Foreskin keratinocyte (primary cell): ENCODE measurements at places on chromosomes 1 and 21. TPM values are rescaled to one million over a fixed set of nuclear protein-coding genes. Genes with fewer than 3 reads are reported as not detected.

- DNase-seq: no peak
Measured at GRCh38 chr1:188062456-188062855, 1233.7 kb downstream of the PLA2G4A start.

Gene FAM78B
- 0.07 TPM in 1 of 2 replicates, not detected in the other for total RNA-seq

GRCh38 chr21:8992731-8993174, 1528.6 kb upstream of the TPTE start:
- no peak for DNase-seq

Gene SPATA17
- total RNA-seq: 0.37 and 0.78 TPM in 2 replicates

Gene ESPN
- total RNA-seq: 1.5 and 2.1 TPM in 2 replicates

Gene NBPF6
- total RNA-seq: not detected in 2 replicates

- DNase-seq: no peak
Measured at GRCh38 chr1:16082283-16083038, 9.0 kb upstream of the FAM131C start.

Gene SPTA1
- total RNA-seq: not detected in 2 replicates

Gene KCNK2
- total RNA-seq: 0.28 and 0.31 TPM in 2 replicates

DNA sequence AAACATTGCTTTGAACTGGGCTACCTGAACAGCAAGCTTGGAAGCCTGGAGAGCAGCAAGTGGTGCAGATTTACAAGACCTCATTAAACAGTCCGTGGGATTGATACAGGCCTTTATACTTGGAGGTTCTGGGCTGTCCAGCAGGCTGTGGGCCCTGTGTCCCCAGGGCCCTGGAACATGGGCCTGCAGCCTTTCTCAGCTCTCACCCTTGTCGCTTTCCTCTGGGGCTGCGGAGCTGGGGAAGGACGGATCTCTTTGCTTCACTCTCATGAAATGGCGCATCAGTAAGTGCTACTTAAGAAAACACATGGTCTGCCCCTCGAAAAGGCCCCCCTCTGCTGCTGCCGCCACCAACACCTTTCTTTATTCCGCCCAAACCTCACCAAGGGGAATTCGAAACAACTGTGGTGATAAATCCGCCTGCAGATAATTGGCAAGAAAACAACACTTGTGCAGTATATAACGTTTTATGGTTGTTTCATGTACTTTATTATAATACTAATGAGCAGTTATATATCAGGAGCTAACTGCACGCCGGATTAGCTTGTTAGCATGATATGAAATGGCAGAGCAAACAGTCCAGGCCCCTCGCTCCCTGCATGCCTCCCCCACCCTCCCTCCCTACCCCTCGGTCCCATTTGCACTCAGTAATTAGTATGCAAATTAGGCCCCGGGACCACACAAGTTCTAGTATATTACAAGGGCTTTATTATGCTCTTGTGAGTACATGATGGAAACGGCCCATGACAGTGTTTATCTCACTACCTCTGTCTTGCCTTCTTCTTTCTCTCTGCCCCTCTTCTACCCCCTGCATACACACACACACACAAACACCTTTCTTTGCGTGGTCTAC, 131.5 kb downstream of the RNF220 start:
- DNase-seq: no peak

Gene PADI1
- total RNA-seq: 0.42 and 0.75 TPM in 2 replicates

GRCh38 chr1:33221385-33221758, 34.9 kb upstream of the ZNF362 start:
- no peak for DNase-seq

DNA sequence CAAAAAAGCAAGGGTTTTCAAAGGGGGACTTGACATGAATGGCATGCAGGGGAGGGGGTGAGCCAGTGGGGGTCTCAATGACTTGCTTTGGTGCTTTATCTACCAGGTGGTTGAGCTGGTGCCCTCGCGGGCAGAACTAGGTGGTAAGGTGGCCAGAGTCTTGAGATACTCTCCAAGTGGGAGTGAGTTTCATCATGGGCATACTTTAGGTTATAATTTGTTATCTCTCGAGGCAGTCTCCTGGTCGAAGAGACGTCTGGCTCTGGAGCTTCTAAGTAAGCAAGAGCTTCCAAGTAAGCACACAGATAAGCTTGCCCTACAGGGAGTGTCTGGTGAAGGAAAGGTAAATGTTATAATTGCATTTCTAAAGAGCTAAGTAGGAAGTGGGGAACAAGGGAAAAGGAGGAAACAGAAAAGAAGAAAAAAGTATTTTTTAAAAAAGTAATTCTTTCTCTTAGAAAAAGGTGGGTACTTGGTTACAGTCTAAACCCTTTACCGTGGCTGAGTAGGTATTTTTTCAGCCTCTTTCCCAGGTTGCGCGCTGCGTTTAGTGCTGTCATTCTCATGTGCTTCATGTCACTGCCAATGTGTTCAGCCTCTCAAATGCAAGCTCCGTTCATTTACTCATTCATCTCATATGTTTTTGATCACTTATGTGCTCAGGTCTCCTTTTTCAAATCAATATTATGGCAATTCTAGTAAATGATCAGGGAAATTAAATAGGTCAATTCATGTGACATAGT, 31.6 kb upstream of the DNAJC6 start:
- DNase-seq: no peak

Gene PRAMEF9
- not detected in 2 replicates for total RNA-seq

DNA sequence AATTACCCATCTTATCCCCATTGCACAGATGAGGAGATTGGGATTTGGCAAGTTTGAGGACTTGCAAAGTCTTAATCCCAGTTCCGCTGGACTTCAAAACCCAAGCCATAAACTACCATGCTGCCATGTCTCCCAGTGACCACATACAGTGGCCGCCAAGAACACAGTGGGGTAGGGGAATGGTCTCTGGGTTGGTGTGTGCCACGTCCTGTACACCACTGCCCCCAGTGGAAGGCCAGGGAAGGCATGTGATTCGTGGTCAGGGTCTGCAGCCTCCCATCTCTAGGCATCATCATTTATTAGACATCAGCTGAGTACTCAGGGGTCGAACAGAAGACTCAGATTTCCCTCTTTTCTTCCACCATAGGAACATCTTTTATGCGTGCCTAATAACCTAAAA, 76.0 kb downstream of the MAN1C1 start:
- no peak for DNase-seq

Gene CNR2
- total RNA-seq: not detected in 2 replicates

DNA sequence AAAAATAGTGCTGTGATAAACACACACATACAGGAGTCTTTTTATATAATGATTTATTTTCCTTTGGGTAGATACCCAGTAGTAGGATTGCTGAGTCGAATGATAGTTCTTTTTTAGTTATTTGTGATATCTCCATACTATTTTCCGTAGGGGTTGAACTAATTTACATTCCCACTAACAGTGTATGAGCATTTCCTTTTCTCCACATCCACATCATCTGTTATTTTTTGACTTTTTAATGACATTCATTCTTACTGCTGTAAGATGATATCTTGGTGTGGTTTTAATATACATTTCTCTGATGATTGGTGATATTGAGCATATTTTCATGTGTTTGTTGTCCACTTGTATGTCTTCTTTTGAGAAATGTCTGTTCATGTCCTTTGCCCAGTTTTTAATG, 78.3 kb downstream of the NIBAN1 start:
- DNase-seq: no peak

Gene VHLL
- not detected in 2 replicates for total RNA-seq

DNA sequence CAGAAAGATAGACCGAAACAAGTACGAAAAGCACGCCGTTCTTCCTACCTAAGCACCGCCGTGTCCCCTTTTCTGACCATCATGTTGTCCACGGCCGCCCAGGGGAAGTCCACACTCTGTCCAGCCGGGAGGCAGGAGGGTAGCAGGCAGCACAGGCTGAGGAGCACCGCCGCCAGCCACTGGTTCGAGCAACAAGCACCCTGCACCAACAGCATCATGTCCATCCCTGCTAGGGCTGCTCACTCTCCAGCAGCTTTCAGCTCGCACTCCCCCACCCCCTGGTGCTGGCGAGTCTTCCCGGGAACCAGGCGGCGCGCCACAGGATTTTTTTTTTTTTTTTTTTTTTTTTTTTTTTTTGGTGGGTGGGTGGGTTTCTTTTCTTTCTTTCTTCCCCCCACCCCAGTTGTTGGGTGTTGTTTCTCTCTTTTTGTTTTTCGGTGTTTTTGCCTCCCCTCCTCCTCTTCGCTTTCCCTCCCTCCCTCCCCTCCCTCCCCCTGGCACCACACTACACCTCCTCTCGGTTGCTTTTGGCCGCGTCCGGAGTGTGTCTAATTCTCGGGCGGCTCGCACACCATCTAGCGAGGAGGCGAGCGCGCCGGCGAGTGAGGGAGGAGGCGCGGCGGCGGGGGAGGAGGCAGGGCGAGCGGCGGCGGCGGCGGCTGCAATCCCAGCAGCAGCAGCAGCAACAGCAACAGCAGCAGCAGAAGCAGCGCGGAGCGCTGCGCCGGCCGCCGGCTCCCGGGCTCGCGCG, at the start of gene NEGR1:
NEGR1 (minus strand) TSS at position 269 of the 751 bp plus-strand sequence.
- DNase-seq: peak; percentile 87

Gene NLRP3
- 0.03 and 0.04 TPM in 2 replicates for total RNA-seq

DNA sequence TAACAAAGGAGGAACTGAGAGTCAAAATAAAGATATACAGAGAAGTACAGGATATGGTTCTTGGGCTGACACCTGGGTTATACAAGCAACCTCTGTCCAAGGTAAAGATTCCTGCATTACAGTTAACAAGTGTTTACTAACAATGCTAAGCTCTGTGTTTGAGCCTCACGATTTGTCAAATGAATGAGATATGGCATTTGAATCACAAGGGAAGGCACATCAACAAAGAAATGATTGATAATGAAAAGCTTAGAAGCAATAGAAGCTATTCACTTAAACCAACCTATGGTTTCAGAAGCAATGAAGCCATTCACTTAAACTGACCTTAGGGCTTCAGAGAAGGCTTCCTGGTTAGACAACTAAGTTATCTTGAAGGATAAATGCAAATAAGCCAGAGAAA, 199.5 kb downstream of the AGBL4 start:
- DNase-seq: no peak

- no peak for DNase-seq
Measured at GRCh38 chr1:60228041-60228491, 154.5 kb upstream of the C1orf87 start.

DNA sequence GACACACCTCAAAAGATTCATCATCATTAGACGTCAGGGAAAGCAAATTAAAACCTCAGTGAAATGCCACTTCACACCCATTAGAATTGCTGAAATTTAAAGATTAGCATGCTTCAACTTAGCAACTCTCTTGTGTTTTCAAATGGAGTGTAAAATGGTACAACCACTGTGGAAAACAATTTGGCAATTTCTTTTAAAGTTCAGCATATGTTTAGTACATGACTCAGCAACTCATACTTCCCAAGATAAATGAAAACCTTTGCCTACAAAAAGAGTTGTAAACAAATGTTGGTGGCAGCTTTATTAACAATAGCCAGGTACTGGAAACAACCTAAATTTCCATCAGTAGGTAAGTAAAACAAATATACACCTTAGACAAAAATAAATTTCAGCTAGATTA, 42.7 kb downstream of the ST3GAL3 start:
- DNase-seq: no peak

DNA sequence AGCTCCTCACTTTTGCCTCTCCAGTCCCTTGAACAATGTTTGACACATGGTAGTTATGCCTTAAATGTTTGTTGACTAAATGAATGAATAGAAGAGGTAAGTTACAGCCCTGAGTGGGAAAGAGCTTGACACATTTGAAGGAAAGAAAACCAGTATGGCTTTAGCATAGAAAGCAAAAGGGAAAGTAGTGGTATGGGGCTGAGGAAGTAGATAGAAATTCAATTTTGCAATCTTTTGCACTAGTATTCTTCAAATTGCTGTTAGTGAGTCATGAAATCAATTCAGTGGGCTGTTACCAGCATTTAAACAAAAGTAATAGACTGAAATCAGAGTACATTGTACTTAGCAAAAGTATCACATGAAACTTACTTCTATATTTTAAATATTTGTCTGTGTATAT, 21.1 kb downstream of the PLA2G4A start:
- no peak for DNase-seq

GRCh38 chr1:39981945-39982344, 27.0 kb downstream of the MFSD2A start:
- peak; percentile 93 for DNase-seq

DNA sequence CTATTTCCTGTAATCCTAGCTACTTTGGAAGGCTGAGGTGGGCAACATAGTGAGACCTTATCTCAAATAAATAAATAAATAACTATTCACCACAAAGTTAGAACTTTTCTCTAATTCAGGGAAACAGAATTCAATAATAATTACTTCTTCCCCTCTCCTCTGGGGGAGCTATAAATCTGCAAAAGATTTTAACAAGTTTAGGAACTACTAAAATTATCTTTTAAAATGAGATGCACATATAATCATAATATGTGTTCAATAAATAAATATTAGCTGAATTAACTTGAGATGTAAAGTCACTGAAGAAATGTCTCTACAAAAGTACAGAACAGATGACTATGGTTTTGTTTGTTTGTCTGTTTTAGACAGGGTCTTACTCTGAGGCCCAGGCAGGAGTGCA, 14.1 kb downstream of the WDR47 start:
- DNase-seq: no peak

DNA sequence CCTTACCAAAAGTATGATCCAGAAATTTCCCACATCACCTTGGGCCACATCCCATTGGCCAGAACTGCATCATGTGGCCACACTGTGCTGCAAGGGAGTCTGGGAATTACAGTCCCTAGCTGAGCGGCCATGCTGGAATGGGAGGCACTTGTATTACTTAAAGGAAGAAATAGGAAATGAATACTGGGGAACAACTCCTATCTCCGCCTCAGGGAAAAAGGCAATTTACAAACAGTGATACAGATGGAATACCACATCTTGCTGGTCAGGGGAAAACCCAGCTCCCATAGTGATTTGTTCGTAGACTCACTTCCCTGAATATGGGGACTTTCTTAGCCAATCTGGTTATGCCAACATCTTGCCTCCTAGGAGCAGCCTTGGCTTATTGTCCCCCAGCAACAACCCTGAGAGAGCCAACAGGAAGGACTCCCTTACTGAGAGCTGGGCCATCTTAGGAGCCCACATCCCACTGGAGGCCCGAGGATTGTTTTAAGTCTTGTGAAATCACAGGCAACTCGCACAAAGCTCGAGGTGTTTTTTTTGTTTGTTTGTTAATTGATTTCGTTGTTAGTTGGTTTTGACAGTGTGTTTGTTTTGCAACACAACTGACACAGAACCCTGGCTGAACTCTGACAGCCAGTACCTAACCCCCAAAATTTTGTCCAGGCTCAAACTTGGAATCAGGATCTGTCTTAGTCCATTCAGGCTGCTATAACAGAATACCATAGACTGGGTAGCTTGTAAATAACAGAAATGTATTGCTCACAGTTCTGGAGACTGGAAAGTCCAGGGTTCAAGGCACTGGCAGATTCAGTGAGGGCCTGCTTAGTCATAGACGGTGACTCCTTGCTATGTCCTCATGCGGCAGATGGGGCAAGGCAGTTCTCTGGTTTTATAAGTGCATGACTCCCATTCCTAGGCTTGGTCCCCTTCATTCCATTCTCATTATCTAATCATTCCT, 14.9 kb downstream of the CDA start:
- DNase-seq: peak; percentile 81

- no peak for DNase-seq
Measured at GRCh38 chr1:150535511-150536287, 13.5 kb upstream of the ADAMTSL4 start.

- peak; percentile 58 for DNase-seq
Measured at GRCh38 chr1:228015276-228016180, 8.7 kb downstream of the WNT3A start.

DNA sequence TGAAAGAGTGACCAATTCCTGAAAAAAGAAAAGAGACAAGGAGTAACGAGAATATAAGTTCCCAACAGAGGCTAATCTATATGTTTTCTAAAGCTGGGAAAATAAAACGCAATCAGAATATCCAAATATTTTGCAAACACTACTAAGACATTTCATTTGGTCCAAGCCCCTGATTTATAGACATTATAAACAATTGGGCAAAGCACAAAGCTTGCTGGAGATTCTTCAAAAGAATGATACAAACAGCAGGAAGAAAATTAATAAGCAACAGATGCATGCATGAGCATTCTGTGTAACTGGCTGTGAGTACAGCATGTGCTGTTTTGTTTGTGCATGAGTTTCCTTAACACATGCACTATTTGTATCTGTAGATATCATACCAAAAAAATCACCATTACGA, 552.9 kb downstream of the LTN1 start:
- DNase-seq: no peak
